HCEC 1CT (cell line): ENCODE measurements at places on chromosomes 1 and 21.

DNA sequence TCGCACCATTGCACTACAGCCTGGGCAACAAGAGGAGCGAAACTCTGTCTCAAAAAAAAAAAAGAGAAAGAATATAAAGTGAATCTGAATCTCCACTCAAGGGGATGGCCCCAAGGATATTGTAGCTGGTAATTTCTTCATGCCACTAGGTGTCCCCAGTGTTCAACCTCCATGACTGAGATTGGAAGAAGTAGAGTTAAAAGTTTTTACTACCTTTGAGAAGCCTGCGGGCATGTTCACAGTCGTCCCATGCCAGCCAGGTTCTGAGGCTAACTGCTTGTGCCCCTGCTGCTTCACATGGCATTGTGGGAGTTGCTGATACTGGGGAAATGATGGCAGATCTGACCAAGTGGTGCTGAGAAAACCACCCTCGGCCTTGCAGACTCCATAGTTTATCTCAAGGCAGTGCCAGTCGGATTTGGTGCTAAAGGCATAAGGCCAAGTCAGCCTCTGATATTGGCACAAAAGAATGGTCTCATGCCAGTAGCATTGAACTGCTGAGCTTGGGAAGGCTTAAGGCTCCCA, 10.8 kb upstream of the SHISA4 start:
- peak; percentile 58 for DNase-seq

DNA sequence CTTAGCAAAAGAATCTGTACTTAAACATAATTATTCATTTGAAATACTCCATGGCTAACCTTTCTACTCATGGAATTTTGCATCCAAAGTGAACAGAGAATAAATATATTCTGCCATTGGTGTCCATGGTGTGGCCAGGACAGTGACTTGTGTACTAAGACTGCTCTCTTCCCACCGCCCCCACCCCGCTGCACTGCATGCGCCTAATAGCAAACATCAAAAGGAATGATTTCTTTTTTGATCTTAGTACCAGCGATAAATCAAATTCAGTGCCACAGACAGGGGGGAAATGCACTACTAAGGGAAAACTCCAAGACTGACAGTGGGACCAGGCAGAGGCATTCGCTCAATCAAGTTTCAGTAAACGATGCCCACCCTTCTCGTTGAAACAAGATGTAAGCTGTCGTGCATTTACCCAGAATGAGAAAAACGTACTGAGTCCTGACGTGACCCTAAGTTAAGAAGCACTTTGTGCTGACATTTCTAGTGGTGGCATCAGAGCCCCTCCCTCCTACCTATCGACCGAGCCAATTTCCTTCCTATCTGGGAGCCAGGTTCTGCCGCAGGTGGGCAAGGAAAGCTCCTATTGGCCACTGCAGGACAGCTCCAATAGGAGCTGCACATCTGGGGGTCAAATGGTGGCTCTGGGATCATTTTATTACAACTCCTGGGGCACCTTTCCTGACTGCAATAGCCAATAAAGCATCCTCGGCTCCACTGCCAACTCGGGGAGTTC, 12.5 kb downstream of the ESRRG start:
- no peak for DNase-seq

DNA sequence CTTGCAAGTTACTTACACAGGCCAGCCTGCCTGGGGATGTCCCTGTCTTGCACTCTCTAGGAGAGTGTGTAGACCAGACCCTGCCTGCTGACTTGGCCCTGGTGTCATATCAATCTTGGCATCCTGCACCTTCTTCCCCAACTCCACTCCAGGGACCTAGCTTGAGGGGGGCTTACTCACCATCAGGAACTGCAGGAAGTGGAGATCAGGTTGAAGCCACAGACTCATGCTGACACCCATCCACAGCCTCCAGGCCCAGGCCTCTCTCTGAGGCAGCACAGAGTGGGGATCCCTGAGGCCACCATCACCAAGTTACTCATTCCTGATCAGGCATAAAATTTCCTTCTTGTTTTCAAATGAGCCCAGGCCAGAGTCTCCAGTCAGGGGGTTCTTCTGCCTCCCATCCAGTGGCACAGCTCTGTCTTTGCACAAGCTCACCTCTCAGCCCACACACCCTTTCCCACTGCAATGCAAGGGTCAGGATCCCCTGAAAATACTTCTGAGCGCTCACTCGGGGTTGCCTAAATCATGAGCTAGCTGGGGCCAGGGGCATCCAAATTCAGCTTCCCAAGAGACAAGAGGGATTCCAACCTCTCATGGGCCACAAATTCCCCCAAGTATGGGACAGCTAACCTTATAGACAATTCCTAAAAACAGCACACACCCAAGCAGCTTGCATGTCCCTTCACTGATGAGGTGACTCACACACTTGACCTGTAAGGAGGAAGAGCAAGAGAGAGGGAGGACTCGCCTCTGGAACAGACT, 33.5 kb downstream of the CSMD2 start:
- DNase-seq, result no peak

DNA sequence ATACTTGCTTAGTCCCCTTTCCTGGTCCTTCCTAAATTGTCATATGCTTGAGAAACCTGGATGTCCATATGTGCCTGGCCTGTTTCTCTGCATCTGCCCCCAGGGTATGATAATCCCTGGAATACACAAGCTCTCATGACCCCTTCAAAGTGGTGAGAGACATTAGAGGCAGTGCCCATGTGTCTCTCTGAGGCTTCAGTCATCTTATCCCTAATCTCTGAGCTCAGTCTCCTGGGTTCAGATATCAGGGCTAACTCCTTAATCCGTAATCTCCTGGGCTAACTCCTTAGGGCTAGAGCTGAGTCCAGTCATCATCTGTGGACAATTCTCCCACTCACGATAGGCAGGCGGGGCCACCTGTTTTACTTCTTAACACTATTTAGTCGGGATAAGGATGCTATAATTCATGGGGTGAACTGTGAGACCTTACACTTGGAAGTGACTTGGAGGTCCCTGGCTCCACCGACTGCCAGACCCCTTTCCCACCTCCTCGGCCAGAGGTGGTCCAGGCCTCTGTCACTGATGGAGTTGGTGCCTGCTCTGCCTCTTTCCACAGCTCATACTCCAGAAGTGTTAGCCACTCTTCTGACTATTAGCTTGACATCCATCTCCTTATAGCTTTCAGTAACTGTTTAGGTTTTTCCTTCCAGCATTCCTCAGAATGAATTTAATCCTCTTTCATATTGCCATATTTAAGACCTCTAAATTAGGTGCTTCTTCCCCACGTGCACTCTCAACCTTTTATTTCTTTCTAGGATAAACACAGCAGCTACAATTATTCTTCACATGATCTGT, 22.7 kb downstream of the CCN1 start:
- DNase-seq, result no peak

GRCh38 chr1:96220651-96221050, 500.9 kb upstream of the PTBP2 start:
- no peak for DNase-seq

DNA sequence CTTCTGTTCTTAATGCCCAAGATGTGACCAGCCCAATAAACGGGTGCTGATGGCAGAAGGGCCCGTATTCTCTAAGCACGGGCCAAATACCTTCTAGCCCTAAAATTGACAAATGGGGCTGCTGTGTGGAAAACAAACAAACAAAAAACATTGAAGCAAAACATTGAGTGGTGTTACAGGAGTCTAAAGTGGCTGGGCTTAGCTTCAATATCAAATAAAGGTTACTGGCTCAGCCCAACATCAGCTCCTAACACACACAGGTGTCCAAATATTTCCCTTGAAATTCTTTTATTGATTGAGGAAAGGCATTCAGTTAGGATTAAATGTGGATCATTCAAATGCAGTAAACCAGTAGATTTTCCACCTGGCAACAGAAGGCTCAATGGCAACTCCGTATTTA, 13.3 kb upstream of the TTF2 start:
- DNase-seq, result no peak

DNA sequence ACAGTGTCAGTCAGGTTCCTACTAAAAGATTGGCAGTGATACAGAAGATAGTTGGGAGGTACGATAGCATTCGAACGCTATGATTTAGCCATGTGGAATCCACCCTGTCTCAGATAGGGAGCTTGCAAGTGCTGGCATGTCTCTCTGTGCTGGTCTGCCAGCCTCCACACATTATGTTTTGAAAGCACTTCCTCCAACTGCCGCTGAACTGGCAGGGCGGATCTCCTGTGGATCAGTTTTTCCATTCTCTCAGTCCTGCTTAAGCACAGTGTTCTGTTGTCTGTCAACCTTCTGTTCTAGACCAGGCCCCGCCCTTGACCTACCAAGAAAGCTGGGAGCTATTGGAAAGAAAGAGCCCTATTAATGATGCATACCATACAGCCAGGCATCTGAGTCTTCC, 65.5 kb upstream of the PALMD start:
- no peak for DNase-seq

GRCh38 chr1:44281962-44282703, 68.9 kb downstream of the DMAP1 start:
- DNase-seq, result no peak

DNA sequence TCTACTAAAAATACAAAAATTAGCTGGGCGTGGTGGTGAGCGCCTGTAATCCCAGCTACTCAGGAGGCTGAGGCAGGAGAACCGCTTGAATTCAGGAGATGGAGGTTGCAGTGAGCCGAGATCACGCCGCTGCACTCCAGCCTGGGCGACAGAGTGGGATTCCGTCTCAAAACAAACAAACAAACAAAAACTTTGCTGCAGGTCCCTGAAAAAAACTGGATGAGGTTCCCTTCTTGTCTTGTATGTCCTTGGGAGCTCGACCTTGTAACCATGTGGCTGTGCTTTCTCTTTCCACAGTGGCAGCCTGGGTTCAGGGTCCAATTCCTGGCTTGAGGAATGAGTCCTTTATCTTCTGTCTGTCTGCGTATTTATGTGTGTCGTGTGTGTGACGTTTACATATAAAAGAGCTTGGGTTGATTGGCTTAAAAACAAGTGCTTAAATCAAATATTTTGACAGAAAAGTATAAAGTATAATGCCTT, 18.0 kb upstream of the COX20 start:
- no peak for DNase-seq

DNA sequence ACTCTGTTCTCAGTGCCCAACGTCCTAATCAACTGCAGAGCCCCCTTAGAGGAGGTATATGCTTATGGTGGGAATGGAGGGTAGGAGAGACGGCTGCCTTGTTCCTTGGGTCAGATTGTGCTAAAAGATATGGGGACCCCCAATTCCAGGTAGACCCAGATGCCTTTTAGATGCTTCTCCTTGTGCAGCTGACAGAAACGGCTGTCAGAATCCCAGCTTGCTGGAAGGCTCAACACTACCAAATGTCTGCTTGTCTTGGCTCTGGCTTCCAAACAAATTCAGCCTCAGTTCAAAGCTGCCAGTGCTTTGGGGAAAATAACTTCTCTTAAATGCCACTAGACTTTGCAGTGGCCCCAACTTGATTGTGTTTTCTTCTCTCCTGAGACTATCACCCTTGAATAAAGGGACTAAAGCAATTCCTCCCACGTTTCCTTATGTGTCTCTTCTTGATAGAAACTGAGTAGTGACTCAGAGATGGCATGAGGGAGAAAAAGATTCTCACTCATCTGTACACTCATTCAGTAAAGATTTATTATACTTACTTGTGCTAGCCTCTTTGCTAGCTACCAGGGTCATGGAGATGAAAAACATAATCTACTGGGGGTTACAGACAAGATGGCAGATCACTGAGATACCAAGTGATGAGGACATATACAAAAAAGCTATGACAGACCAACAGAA, 3.4 kb upstream of the RNF19B start:
- peak; percentile 46 for DNase-seq

DNA sequence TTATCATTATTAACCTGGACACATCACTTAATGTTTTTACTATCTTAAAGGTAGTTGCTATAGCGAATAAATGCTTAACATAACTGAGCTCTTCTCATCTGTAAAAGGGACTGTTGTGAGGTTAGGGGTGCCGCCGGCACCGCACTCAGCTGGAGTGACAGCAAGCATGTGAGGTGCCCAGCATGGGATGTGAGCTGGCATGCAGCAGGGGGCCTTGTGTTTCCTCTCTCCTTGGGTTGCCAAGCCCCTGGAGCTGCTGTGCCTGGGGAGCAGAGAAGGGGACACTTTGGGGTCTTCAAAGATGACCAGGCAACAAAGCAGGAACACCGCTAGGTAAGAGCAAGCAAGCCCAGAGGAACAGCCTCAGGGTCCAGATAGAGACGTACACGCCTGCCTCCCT, 2.1 kb upstream of the ZC3H12A start:
- DNase-seq, result no peak

GRCh38 chr21:42291003-42291750, 24.0 kb downstream of the TFF3 start:
- no peak for DNase-seq

- no peak for DNase-seq
Measured at GRCh38 chr1:151213560-151213959, 15.2 kb downstream of the PIP5K1A start.

- no peak for DNase-seq
Measured at GRCh38 chr1:224762701-224763100, 146.6 kb downstream of the CNIH3 start.
